ENCODE measurements at places on chromosomes 5 and 9.

DNA sequence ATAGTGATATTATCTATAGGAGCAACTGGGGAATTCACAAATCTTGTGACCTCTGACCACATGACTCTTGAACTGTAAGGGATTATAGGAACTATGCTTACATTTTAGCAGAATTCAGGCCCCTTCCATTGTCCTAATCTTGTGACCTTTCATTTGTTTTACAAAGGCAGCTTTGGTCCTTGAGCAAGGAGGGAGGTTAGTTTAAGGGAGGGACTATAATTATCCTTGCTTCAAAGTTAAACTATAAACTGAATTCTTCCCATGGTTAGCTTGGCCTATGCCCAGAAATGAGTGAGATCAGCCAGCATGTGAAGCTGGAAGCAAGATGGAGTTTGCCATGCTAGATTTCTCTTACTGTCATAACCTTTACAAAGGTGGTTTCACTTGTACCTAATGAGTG is 51.2 kb downstream of the TARS1 start:
- DNase-seq = no peak

- DNase-seq = no peak
These were observed 97.1 kb downstream of the ADAMTS12 start for GRCh38 chr5:33794550-33795181.

- no peak for DNase-seq
These were observed 85.2 kb downstream of the MUSK start for GRCh38 chr9:110753731-110754231.

GRCh38 chr5:93053825-93054224 is 527.2 kb downstream of the NR2F1-AS1 start:
- DNase-seq = no peak

- DNase-seq = no peak
These were observed 198.3 kb downstream of the PLK2 start for GRCh38 chr5:58261605-58262004.

DNA sequence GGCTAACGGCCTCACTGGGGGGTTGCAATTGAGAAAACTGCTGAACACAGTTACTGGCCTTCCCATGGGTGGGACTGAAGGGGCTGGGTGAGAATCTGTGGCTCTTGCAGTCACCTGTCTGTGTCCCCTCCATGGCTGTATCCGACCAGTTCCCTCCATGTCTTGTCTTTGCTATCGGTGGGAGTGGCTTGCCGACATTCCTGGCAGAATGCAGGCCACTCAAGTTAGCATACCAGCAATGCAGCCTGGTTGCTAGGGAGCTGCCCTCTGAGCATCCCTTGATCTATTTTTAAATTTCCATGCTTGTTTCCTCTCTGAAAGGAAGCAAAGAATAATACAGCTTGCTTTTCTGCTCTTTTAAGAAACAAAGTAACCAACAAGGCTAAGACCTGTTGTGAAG is 1509.7 kb upstream of the WWC1 start:
- DNase-seq = no peak

GRCh38 chr9:84339503-84339902 is 1.1 kb downstream of the SLC28A3 start:
- DNase-seq = no peak

DNA sequence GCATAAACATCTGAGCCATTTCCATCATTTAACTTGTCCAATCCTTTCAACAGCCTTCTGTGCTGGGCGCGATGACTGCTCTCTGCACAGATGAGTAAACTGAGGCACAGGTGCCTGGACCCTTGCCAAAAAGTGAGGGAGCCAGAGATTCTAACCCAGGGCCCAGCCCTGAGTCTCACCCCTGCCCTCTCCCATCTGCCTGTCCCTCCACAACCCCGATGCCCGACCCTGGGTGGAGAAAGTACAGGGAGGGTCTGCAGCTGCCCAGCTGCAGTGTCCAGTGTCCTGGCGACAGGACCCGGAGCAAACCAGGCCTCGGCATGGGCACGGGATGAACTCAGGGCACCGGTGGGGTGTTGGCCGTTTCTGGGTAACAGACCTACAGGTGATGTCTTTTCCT is 39.6 kb upstream of the CLPTM1L start:
- DNase-seq = no peak

GRCh38 chr9:22238809-22239684 is 207.6 kb upstream of the DMRTA1 start:
- DNase-seq = no peak

- DNase-seq = no peak
These were observed 9.7 kb upstream of the SMIM32 start for GRCh38 chr5:136202469-136203205.

DNA sequence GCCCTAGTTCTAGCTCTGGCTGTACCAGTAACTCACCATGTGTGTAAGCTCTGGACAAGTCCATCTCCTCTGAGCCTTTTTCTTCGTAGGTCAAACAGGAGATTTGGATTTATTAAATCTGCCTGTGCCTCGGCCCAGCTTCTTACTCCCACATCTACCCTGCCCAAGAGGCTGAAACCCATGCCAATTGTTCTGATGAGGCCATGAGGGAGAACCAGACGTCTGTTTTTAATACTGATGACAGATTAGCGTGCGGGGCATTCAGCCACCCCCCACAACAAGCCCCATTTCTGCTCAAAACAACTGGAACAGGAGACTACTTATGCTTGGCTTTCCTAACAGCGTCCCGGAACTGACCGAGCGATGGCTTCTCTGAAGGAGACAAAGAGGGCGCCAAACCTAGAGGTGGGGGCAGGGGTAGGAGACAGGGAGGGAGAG is 81.2 kb upstream of the TRIM32 start:
- DNase-seq = no peak

- no peak for DNase-seq
These were observed 9.1 kb downstream of the ZCCHC9 start for GRCh38 chr5:81310402-81311063.

DNA sequence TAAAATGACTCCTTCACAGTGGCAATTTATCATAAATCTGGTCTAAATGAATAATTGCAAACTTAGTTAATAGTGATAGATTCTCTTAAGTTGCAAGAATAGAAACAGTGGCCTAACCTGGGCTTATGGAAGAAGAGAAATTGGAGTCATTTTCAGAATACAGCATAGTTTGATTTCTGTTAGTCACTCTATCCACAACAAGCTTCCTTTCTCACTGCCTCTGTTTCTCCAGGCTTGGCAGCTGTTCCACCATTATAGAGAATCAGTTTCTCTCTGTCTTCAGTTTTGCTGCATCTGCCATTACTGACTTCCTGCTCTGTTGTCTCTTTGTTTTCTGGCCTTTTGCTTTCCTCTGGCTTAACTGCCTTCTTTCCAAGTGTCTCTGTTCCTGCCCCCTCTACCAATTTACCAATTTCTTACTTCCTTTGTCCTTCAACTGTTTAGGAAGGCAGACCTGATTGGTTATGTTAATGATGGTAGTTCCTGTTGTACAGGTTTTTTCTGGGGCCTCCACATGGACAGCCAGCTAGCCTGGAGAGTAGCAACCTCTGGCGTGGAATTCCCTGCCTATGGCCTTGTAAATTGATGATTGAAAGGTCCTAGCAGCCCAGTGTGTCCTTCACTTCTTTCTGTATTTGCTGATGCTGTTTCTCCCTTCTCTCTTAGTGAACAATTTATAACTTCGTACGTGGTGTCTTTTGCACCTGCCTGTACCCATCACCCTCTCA is 75.9 kb upstream of the RASGRF2 start:
- no peak for DNase-seq

DNA sequence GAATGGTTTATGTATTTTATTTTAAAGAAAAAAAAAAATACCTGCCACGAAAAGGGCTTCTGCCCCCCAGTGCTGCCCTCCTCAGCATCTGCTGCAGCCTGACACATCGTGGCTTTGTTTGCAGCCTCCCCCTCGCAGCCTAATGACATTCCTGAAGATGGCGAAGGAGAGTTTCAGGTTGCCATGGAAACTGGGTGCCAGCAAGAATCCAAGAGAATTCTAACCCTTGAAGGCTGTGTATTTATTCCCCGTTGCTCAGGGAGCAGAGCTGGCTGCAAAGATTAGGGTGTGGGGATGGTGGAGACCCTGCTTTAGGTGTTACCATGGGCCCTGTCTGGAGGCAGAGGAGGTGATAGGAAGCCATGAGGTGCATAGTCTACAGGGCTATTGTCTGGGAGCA is 126.6 kb downstream of the NSG2 start:
- DNase-seq = no peak

GRCh38 chr5:139650031-139650688 is 2.0 kb downstream of the CXXC5 start:
- no peak for DNase-seq

DNA sequence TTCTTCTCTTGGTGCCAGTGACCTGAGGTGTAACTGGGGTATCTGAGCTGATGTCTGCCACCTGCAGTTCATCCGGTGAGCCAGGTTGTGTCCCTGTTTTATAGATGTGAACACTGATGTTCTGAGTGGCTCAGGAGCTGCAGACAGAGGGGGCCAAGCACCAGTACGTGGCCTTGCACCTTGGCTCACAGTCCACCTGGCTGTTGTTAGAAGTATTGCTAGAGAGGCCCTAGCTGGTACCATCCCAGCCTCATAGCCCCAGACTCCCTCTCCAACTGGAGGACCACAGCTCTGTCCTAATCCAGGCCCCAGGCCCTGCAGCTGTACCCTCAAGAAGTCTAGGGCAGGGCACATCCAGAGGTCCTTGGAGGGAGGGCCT is 16.2 kb downstream of the PHF2 start:
- DNase-seq = no peak

DNA sequence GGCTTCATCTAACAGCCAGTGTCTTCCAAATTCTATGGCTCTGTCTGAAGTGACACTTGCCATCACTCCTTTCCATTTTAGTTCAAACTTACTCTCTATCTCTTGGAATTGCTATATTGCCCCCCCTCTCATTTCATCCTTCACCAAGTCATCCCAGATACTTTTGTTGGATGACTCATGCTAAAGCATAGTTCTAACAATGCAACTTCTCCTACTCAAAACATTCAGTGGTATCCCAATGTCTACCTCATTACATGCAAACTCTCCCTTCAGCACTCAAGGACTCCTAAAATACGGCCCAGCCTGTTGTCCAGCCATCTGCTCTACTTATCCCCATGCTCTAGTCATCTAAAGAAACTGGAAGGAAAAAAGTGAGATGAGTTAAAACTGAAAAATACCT is 171.6 kb downstream of the RASEF start:
- no peak for DNase-seq

GRCh38 chr5:89901983-89902382 is 507.6 kb downstream of the CETN3 start:
- no peak for DNase-seq

DNA sequence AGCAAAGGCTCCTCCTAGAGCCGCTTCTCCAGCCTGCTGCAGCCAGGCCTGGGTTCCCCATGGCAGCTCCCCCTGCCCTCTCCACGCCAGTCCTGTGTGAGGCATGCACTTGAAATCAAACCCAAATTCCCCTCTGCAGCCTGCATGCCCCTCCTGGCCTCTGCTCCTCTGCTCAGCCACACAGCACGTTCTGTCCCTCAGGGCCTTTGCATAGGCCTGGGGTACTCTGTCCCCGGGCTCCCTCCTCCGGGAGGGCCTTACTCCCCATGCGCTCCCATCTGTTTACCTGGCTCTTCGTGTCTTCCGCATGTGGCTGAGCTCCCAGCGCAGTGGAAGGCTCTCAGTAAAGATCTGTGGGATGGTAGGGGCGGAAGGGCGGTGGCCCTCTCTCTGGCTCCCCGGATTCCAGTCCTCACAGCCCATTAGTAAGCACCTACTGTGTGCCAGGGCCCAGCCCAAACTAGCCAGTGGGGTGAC is 203.5 kb upstream of the IER5L start:
- no peak for DNase-seq

DNA sequence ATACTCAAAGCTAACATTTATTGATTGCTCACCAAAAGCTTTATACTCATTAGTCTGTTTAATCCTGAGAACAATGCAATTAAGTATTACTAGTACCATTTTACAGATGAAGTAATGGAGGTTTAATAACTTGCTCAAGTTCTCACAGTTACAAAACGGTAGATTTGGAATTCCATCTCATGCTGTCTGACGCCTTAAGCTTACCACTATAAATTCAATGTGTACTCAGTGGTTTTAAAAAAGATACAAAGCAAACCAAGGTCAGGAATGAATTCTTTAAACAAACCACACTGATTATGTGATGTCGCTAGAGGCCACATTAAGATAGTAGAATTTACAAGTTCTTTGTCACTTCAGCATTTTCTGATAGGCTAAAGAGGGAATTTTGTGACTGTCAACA is 1.2 kb upstream of the C5orf63 start:
- DNase-seq = no peak

- no peak for DNase-seq
These were observed 83.2 kb downstream of the AK8 start for GRCh38 chr9:132794730-132795380.

- no peak for DNase-seq
These were observed 684 bp downstream of the DNAJA1 start for GRCh38 chr9:33025572-33026342.

DNA sequence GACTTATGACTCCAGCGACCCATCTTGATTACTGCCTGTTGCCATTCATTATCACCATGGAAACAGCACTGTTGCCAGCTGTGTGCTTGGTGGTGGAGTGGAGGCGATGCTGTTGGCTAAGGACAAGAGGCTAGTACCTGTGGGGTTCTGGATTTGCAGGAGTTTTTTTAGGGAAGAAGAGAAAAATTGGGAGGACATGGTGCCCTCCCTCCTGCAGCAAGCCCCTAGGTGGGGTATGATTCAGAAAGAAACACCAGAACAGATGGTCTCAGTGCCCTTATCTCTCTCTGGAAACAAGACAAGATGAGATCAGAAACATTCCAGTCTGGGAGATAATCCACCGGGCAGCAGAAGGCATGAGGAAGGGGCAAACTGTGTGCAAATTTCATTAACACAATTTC is 87.8 kb upstream of the TLR4 start:
- no peak for DNase-seq

DNA sequence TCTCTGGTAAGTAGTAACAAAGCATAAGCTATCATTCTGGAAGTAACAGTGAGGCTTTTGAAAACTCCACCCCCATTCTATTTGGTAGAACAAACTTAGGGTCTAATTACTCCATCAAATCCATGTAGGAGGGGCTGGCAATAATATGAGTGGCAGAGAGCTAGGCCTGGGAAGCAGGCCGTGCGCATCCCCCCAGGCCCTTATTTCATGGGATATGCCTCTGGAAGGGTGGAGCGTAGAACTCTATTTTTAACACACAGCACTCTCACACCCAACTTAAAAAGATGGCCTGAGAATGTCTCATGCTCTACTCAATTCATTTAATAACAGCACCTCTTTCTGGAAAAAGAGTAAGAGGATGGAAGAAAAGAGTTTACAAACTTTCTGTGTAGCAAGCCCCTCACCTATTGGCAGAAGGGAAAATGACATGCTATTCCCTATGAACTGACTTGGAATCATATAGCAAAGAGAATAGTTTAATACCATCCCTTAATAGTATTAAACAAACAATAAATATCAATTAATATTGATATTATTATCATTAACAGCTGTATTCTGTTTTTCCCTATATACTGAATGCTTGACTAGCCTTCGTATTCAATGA is 233.2 kb downstream of the KCTD16 start:
- DNase-seq = no peak

- no peak for DNase-seq
These were observed 10.6 kb upstream of the HMHB1 start for GRCh38 chr5:143801252-143801939.

GRCh38 chr5:61719124-61719523 is 387.1 kb downstream of the ZSWIM6 start:
- no peak for DNase-seq

GRCh38 chr5:177494346-177495195 is 2.8 kb downstream of the PDLIM7 start:
- DNase-seq = no peak

GRCh38 chr9:109817846-109818472 is 38.0 kb downstream of the PALM2AKAP2 start:
- DNase-seq = peak; percentile 18

GRCh38 chr9:104227108-104227507 is 133.0 kb downstream of the SMC2 start:
- DNase-seq = no peak
